C1 segment of cervical spinal cord (tissue), 14 donors: ENCODE measurements at places on chromosomes 11 and 22.
A peak's percentile ranks its signal among the peaks of the same experiment; 100 is the strongest.

GRCh38 chr11:8283465-8284230 lies 20.0 kb upstream of the LMO1 start:
- no peak for DNase-seq

GRCh38 chr22:48750282-48750681 lies 1077.4 kb downstream of the BRD1 start:
- no peak for DNase-seq

DNA sequence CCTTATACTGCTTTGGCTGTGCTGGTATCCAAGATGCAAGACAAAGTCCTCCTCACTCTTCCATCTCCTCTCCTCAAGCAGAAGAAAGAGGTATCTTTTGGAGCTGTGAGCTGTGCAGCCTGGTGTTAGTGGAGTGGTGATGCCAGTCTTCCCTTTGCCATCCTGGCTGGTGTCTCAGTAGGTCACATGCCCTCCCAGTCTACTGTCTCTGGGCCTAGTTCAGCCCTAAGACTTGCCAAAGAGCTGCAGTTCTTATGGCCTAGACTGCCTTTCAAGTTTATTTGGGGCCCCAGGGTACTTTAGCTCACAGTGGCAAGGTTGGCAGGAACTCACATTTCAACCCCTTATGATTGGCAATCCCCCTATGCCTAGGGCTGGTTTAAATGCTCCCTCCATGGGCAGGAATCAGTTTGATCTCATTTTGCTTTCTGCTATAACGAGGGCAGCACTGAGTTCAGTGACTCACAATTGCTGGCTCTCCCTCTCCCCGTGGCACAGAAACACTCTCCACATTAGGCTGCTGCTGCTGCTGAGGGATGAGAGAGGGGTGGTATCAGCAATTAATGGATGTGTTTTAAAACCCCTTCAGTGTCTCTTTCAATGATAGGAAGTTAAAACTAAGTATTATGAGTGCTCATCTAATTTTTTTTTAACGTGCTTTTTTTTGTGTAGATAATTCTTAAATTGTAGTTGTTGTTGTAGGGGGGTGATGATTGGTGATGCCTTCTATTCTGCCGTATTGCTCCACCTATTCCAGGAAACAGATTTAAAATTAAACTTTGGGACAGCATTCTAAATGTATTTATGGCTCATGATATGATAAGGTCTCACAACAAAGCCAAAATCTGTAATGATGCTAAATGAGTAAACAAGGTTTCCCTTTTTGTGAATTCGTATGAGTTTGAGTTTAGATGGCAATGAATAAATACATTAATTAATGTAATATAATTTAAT lies 1295.0 kb downstream of the JRKL start:
- no peak for DNase-seq

DNA sequence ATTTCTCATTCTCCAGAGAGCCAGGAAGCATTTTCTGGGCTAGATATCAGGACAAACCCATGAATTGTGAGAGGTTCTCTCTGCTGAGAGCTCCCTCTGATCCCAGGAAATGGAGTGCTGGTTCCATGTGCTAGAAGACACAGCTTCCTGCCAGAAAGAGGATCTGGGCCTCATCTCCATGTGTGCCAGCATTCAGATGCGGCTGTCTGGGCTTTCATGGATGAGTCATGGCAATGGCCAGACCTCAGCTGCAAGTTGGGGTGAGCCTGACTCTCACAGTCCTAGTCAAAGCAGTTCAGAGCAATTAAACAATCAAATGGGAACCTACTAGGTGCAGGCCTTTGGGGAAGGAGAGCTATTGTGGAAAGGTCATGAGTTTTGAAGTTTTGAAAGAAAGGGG lies 82.3 kb upstream of the EED start:
- no peak for DNase-seq

DNA sequence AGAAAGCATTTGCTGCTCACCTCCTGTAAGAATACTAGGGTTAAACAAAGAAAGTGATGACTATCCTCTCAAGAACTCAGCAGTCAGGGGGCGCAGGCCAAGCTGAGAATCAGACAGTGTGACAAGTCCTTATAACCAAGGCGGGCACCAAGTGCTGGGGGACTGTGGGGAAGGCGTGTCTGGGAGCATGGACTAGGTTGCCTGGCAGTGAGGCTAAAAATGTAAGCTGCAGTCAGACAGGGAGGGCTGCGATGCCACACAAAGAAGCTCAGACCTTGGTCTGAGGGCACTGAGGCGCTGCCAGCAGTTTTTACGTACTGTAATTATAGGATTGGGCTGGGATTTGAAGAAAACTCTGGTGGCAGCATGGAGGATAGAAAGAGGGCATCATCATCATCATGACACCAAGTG lies 73.7 kb downstream of the FLI1 start:
- no peak for DNase-seq

DNA sequence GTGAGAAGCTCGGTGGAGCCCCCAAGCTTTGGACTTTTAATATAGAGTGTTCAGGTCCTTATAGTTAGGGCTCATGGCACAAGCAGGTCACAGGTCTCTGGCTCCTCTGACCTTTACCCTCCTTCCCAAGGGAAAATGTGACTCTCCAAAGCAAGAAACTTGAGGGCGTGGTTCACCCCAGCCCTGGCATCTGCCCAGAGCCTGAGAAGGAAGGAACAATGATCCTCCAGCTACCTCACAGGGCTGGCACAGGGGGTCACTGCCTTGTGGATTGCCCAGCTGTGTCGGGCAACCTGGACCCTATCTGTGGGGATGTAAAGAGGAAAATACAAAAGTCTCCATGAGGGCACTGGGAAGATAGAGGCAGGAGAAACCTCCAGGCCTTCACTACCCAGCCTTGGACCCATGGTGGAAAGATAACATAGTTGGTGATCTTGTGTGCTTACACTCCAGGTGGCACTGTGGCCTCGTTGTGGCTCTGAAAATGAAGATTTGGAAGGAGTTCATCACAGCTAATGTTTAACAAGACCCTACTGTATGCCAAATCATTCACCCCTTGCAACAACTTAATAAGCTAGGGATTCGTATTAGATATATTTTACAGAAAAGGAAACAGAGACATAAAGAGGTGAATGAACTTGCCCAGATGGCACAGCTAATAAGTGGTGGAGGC lies 3.8 kb upstream of the ZNF195 start:
- DNase-seq, result no peak

- DNase-seq, result no peak
These were observed 40.4 kb downstream of the RCN1 start for GRCh38 chr11:32131321-32131720.

- DNase-seq, result no peak
These were observed 11.7 kb upstream of the RBMXL2 start for GRCh38 chr11:7077101-7077500.

DNA sequence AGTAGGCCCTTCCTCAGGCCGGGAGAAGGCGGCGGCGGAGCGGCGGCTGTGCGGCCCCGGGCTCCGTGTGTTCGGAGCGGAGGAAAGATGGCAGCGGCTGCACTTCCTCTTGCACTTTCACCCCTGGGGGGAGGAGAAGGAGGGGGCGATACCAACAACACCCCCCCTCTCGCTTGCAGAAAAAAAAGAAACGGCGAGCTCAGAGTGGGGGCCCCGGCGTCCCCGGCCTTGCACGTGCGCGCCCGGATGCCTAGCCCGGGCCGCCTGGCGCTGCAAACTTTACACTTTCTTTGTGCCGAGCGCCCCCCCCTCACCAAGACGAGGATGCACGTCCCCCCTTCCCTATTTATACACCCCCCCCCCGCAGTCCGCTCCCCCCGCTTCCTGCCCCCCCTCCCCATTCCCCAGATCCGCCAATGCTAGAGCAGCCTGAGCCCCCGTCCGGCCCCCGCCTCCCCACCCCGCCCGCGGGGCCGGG lies at the start of gene PATZ1:
PATZ1 (minus strand) TSS at position 92 of the 478 bp plus-strand sequence. CDS start 744 bp downstream, outside the sequence.
- DNase-seq, result peak; percentile 68

GRCh38 chr11:132408877-132409276 lies 1038.5 kb downstream of the NTM start:
- no peak for DNase-seq

GRCh38 chr22:25735650-25736049 lies 6.3 kb upstream of the MYO18B start:
- DNase-seq, result no peak

DNA sequence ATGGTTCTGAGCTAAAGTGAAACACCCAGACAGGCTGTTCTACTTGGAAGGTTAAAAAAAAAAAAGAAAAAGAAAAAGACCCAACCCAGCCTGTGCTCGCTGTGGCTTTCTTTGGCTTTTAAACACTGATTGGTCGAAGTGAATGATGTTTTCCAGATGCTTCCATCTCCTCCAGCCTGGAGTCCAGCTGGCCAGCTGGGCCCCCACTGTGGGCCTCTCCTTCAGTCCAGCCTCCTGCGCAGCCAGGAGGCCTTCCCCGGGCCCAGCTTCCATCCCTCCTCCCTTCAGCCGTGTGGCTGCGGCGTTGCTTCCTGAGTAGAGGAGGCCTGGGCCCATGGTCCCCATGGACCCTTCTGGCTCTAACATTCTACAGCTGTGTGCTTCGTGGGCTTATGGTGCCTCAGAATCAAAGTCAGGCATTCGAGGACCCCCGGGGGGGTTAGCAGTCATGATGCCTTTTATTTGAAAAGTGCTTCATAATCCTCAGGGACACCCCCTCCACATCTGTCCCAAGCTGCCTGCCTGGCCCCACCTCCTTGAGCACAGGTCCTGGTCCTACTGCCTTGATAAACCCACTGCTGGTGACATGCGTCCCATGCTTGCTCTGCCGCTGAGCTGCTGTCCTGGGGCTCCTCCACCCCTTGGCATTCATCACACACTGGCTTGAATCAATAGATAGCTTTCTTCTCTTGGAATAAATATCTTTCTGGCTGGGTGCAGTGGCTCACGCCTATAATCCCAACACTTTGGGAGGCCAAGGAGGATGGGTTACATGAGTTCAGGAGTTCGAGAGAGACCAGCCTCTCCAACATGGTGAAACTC lies 42.2 kb upstream of the FBLN1 start:
- DNase-seq, result no peak

DNA sequence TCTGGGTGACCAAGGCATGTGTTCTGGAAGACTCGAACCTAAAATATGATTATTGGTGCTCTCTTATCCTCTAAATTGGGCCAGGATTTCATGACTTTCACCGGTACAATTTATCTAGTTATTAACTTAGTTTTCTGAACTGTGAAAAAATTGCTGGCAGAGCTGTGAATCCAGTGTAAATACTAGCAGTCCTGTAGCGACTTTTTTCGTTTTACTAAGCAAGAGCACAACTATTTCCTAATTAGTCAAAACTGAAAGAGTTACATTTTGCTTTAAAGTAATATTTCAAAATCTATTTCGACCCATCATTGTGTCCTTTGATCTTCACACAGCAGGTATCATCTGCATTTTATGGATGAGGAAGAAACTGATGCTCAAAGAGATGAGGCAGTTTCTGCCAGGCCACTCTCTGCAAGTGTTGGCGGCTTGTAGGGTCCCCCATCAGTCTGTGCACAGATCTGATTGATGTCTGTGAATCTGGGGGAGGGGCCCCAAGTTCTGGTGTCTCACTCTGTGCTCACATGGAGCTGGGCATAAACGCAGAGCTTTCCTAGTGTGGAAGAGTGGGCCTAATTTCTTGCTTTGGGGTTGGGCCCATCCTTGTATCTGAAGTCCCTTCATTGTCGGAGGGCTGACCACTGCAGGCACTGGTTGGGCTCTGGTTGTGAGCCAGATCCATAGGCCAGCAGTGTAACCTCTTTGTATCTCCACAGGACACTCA lies 1.4 kb upstream of the TRMT2A start:
- DNase-seq, result no peak

DNA sequence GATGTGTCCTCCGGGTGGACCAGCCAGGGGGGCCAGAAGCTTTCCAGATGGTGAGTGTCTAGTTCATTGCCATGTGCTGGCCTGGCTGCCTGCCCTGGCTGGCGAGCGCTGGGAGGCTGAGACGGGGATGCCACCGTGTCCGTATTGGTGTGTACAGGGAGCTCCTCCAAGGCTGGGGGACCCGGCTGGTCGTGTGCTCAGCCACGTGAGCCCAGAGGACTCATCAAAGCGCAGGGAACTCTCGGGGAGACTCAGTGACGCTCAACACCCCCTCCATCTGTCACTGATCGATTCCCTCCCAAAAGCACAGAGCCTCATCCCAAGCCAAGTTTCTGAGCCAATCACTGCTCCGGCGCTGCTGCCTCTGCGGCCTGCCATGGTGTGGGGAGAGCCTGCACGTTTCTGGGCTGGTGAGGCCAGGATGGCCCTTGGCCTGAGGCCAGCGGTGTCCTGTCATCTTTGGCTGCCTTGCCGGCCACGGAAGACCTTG lies 423.7 kb downstream of the SHANK2 start:
- DNase-seq, result no peak

DNA sequence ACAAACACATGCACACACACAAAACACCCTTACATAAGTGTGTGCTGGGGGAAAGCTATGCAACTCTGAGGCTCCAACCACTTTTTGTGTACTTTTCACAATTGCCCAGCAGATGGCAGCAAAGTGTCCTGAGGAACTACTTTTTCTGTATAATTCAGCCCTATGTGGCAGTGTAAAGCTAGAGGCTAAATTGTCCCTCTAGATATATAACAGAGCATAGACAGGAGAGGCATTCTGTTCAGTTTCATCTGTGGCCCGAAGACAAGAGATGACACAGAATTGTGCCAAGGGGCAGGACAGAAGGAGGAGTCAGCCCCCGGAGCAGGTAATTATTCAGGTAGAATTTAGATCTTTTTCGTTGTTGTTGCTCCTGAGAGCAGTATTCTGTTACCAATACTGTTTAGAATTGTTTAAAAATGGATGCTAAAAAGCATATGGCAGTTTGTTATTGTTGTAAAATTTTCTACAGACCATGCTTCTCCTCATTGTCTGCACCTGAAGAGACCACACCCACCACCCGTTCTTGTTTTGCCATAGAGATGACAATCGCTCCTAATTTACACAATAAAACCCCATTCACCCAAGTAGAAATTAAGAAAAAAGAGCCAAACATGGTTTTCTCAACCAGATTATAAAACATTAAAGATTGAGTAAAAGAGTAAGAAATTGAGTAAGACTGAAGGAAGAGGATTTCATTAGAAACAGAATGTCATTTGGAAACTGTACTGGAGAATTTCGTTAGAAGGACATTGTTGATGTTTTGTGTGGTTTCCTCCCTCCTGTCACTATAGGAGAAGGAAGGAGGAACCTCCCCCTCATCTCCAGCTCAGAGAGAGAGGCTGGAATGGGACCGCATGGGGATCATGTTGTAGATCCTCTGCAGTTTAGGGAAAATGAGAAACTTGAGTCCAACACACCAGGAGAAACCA lies 14.5 kb upstream of the MS4A7 start:
- DNase-seq, result peak; percentile 58

DNA sequence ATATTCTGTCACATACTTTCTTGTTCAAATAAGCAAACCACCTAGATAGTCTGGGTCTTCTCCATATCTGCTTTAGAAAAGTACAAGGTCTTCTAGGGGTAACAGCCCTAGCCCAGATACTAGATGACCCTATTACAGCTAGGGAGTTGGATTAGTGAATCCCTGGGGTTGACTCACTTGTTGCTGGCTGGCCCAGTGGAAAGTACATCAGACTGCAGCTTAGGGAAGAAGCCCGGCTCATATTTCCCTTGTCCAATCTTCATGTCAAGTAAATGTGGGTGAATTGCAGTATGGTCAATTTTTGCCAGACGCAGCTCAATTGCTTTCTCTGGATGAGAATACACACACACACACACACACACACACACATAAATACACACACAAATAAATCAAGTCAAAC lies 79.1 kb upstream of the SCUBE2 start:
- DNase-seq, result no peak
